Kidney capillary endothelial cell (primary cell): ENCODE measurements at places on chromosomes 2 and 18.

- DNase-seq = no peak
Measured at GRCh38 chr2:239485622-239486021, 84.8 kb upstream of the HDAC4 start.

DNA sequence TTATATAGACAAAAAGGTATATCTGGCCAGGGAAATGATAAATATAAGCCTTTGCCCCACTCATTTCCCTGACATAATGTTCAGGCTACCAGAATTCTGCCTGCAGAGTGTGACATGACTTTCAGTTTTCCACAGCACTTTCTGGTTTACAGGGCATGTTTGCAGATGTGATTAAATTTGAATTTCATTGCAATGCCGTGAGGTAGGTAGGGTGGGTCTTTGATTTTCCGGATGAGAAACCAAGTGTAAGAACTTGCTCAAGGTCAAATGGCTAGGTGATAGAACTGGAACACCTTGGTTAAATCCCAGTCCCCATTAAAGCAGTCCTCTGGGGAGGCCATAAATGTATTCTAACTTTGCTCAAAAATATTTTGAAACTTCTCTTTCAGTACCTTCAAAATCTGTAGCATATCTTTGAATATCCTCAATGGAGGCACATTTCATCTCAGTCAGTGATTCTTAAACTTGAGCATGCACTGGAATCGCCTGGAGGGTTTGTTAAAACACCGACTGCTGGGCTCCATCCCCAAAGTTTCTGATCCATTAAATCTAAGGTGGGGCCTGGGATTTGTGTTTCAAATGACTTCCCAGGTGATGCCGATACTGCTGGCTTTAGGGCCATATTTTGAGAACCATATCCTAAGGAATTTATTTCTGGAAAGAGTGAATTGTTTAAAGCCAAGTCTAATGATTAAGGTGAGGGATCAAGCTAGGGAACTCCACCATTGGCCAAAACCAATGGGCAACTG lies 35.0 kb downstream of the MRPL33 start:
- no peak for DNase-seq

- no peak for DNase-seq
Measured at GRCh38 chr2:121398853-121399252, 113.9 kb upstream of the TFCP2L1 start.

GRCh38 chr2:113974727-113975126 lies 84.8 kb downstream of the ACTR3 start:
- DNase-seq = no peak

- DNase-seq = peak; percentile 32
Measured at GRCh38 chr2:12412898-12413305, 303.8 kb upstream of the TRIB2 start.
